Activated CD4-positive, alpha-beta T cell treated with anti-CD3 and anti-CD28 coated beads, Interleukin-2, amount 50 U/mL, for 48 hours (primary cell): ENCODE measurements at places on chromosomes 3 and 15.

DNA sequence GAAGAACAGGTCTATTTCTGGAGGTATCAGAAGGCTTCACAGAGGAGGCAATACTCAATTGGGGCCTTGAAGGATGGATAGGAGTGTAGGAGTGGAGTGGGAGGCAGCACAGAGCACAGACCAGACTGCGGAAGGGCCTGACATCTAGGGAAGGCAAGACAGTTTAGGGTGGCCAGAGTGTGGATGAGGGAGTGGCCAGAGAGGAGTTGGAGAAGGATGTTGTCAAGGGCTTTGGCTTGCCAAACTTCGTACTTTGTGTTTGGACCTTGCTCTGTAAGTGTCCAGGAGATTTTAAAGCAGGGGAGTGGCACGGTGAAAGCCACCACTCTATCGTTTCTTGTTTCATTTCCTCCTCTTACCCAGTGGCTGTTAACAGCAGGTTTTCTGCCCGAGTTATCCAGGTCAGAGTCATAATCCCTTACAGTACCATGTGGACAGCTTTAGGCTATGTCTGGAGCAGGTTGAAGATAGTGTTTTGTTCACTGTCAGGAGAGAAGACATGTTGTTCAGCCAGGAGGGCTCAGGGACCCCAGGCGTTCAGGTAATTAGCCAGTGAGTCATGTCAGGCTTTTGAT is 12.3 kb downstream of the SMAD3 start:
- no peak for DNase-seq

GRCh38 chr15:58704155-58704865 is 45.2 kb downstream of the ADAM10 start:
- no peak for DNase-seq

- no peak for DNase-seq
Measured at GRCh38 chr3:117562000-117562399, 852.4 kb downstream of the TUSC7 start.

GRCh38 chr3:77281721-77282120 is 241.8 kb downstream of the ROBO2 start:
- DNase-seq = no peak

- no peak for DNase-seq
Measured at GRCh38 chr15:76339305-76340197, 3.0 kb downstream of the ISL2 start.

GRCh38 chr15:89326316-89326715 is 8.3 kb downstream of the POLG start:
- DNase-seq = no peak

DNA sequence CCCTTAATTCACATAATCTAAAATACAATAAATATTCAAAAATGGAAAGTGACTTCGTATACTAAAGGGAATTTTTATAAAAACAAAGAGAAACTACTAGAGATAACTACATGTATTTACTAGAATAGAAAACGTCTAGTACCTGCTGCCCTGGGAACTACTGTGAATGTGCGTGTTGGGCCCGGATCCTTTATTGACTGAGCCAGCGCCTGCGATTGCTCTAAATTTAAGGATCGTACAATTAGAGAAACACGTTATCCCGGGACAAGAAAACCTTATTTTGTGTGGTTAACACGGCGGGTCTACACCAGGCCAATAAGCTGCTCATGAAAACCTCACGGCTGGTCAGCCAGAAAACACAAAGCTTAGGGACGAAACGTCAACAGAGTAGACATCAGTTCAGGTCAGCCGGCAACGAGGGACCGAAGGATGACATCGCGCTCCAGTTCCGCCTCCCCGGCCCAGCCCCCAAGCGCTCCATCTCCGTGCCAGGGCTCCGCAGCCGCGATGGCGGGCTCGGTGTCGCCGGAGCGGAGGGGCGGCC is 555 bp downstream of the TM2D3 start:
- peak; percentile 64 for DNase-seq

- DNase-seq = no peak
Measured at GRCh38 chr15:84766461-84767035, 18.2 kb downstream of the ZNF592 start.

DNA sequence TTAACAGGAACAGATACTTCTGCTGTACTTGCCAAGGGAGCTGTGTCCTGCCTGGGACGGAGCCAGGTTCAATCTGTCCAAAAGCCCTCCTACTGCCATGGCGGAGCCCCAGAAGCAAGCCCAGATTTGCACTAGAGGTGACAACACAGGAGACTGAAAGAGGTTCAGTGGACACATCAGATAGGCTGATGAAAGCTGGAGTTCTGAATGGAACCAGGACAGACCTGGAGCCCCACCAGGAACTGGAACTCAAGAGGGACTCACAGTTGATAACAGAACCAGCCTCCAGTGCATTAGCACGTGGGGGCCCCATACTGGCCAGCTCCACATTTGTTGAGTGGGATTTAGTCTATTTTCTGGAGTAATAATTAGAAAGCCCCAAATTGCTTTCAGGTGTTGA is 315.5 kb downstream of the ARRDC4 start:
- DNase-seq = no peak

- DNase-seq = no peak
Measured at GRCh38 chr3:177828208-177828565, 630.9 kb upstream of the TBL1XR1 start.

DNA sequence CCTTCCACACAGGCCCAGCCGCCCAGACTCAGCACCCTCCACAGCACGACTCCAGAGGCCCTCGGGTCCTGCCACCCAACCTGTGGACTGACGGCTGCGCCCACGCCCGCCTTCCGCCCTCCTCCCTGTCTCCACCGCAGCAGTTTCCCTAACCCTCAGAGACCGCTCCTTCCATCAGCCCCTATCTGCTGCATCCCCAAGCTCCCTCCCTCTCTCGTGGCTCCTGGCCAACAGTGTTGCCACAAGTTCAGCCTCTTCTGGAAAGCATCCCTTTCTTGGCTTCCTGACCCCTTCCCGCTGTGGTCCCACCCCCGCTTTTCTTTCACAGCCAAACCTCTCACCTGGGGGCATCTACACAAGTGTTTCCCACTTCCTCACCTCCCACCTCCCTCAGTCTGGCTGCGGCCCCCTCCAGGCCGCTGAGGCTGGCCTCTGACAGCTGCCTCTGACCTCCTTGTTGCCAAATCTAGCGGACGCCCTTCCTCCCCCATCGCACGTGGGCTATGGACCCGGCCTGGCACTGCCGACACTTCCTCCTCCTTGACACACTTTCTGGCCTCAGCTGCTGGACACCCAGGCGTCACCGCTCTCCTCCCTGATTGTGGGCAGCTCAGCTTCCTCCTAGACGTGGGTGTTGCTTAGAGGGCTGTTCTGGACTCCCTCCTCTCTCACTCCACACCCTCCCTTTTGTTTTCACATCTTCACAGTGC is 168.8 kb upstream of the TLE3 start:
- DNase-seq = no peak

- DNase-seq = no peak
Measured at GRCh38 chr15:74123658-74124057, 6.7 kb upstream of the ISLR2 start.

GRCh38 chr15:77874063-77874462 is 203.4 kb downstream of the TBC1D2B start:
- no peak for DNase-seq

GRCh38 chr15:81785679-81786078 is 260.1 kb downstream of the MEX3B start:
- no peak for DNase-seq

- no peak for DNase-seq
Measured at GRCh38 chr3:76668653-76669052, 371.2 kb upstream of the ROBO2 start.

- no peak for DNase-seq
Measured at GRCh38 chr3:171293142-171293782, 166.9 kb downstream of the TNIK start.

DNA sequence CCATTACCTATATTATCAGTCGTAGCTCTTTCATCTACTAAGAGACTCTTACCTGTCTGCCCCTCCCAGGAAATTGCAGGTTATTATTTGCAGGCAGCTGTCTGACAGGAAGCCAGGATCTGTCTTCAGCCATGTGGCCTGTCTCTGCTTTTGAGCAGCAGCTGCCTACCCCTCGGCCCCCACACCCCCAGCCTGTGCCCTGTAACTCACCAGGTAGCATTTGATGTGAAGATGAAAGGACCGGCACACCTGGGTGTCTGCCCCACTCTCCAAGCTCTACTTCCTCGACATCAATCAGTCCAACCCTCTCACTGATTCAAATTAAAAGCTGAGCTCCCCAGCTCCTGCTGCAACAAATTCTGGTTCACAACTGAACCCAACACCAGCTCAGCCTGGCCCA is 197.2 kb upstream of the CTNNB1 start:
- DNase-seq = no peak

- DNase-seq = no peak
Measured at GRCh38 chr15:97456521-97457202, 503.8 kb upstream of the ARRDC4 start.

DNA sequence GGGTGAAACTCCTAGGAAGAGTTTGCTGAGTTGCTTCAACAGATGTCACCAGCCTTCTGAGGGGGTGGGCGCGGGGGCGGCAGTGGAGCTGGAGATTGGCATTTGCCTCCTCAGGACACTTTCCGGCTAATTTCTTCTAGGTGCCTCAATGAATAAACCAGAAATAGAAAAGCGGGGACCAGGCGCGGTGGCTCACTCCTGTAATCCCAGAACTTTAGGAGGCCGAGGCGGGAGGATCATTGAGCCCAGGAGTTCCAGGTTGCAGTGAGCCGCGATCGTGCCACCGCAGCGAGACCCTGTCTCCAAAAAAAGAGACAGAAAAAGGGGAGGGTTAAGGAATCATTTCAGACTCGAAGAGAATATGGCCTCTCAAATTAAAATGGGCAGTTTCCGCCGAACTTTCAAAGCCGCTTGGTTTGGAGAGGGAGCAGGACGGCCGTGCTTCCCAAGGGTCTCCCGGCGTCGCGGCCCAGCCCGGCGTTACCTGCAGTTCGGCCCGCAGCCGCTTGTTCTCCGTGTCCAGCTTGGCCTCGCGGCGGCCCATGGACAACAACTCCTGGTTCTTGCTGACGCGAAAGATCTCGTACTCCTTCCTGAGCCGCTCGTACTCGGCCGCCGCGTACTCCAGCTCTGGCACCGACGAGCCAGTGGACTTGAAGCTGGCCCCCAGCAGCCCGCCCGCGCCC is 587 bp downstream of the NPHP3 start:
- DNase-seq = peak; percentile 9

GRCh38 chr3:126448893-126449180 is 26.9 kb downstream of the ZXDC start:
- DNase-seq = no peak

GRCh38 chr3:116155841-116156240 is 289.4 kb downstream of the LSAMP start:
- no peak for DNase-seq

- no peak for DNase-seq
Measured at GRCh38 chr3:72745146-72745999, 102.9 kb downstream of the SHQ1 start.

DNA sequence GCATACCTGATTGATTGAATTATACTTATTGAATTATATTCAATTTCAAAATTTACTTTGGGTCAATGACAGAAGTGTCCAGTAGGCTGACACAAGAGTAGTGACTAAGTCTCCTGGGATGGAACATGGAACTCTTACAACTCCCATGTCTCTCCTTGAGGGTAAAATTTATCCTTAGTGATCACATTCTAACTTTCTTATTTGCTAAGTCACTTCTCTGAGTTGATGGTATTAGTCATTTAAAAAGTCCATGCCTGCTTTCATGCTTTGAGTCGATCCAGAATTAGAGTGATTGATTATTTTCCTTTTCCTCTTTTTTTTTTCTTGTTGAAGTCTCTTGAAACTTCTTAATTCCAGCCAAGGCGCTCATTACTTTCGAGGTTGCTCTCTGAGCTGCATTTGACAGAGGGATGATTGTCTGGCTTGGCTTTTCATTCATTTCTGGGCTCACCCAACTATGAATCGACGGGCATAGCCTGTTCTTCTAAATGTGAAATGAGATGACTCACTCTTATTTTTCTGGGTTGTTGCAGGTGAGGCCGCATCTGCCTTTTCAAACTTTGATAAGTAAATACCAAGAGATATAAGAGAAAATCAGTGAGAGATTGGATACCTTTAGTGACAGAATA is 34.9 kb downstream of the LRRC3B start:
- DNase-seq = no peak

GRCh38 chr3:102531686-102532085 is 96.9 kb downstream of the ZPLD1 start:
- DNase-seq = no peak

- DNase-seq = no peak
Measured at GRCh38 chr3:146948186-146948585, 343.0 kb upstream of the PLSCR5 start.

DNA sequence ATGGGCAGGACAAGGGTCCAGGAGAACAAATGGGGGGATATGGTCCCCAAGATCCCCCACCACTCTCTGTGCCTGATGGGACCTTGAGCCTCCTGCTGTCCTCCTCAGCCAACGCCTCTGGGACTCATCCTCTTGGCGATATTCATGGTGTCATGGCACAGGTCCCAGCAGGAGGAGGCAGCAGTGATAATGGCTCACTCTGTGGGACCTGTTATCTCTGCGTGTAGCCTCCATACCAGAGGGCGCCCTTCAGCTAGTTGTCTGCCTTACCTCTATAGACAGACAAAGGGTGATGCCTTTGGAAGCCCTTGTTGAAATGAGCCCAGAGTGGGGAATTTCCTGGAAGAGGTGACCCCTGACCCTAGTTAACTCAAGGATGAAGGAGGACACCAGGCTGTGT is 7.4 kb downstream of the ZBTB47 start:
- DNase-seq = no peak

DNA sequence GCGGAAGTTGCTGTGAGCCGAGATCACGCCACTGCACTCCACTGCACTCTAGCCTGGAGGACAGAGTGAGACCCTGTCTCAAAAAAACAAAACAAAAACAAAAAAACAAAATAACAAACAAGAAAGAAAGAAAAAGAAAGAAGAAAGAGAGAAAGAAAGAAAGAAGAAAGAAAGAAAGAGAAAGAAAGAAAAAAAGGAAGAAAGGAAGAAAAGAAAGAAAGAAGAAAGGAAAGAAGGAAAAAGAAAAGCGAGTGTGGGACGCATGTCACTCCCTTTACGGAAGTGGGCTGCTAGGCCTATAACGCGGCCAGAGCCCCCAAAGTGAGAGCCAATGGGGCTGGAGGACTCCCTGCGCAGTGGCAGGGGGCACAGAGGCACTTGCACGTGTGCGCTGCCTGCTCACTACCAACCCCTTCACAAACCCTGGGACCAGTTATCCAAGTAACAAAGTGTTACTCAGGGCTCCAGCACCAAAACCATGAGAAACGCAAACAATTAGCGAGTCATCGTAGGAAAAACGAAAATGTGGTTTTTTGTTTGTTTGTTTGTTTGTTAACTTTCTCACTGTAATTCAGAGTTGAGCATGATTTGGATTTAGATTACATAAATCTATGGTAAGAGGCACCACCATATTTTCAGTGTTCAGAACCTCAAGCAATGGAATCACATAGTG is 40.8 kb upstream of the ATP1B3 start:
- no peak for DNase-seq

DNA sequence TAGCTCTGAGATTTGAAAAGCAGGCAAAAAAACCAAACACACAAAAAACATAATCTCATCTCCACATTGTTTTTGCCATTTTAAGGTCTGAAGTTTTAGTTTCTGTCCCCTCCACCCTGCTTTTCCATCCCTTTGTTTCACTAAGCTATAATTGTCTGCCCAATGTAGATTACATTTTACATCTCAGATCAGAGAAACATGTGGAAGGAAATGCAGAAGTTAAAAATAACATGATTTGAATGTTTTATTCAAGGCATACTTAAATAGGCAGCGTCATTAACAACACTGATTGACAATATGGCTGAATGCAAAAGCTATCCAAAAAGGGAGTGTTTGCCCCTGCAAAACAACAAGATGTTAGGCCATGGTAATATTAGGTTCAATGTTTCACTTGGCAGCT is 448.1 kb upstream of the ZNF385D start:
- no peak for DNase-seq

GRCh38 chr3:67685499-67685898 is 31.1 kb upstream of the SUCLG2 start:
- no peak for DNase-seq
